ENCODE measurements at places on chromosomes 3 and 15.

GRCh38 chr15:88032787-88033186, 223.8 kb downstream of the NTRK3 start:
- no peak for DNase-seq

DNA sequence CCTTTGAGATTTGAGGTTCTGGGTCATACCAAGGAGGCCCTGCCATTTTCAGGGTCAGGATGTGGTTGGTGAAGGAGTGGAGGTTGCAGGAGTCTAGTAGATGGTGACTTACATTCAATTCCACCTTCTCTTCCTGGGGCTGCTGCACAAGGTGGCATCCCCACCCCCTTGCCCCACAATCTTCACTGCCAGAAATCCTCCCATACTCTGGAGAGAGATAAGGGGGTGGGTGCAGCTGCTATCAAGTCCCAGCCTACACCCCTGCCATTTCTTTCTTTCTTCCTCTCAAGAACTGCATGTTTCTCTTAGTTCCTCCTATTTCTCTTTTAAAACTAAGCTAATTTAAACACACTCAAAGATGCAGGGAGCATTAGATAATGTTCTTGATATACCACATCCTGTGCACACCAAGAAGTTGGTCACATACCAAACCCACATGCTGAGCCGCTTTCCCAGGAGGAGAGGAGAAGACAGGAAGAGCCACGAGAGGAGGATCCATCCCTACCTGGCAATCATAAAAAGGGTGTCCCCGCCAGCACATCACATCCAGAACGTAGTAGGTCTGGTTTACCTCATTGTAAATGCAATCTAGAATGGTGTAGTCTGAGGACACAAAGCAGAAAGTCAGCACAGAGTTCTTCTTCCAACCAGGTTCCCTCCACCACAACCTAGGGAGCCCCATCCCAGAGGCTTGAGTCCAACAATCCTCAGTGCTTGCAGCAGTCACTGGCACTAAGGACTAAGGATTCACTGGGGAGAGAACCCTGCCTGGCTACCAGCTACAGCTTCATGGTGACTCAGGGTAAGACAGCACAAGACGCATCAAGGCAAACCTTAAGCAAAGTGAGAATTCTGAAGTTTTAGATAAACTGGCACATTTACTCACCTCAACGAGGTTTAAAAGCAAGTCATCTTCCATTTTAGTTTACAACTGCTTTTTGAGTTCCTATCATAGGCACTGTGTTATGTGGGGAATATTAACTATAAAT, 18.5 kb downstream of the SNUPN start:
- DNase-seq = no peak

- no peak for DNase-seq
These were observed 121.3 kb upstream of the IL12A start for GRCh38 chr3:159867372-159867771.

GRCh38 chr15:89657686-89658200, 2.5 kb upstream of the KIF7 start:
- DNase-seq = no peak

DNA sequence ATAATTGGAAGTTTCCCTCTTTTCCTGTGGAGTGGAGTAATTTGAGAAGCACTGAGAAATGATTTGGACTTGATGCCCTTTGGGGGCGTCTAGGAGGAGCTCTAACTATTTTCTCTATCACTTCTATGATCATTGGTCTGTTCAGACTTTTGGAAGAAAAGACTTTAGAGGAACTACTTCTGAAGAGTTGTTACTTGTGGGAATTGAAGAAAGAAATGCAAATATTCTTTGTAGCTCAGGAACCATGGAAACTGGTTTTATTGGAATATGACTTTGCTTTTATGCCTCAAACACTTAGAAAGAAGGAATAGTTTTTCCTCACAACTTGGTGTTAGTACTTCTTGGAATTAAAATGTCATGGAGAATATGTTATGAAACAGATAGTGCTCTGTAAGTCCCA, 122.0 kb upstream of the ALDH1A3 start:
- DNase-seq = no peak

GRCh38 chr15:35876762-35877161, 330.8 kb upstream of the DPH6 start:
- DNase-seq = no peak

- DNase-seq = no peak
These were observed 73.8 kb downstream of the ABTB1 start for GRCh38 chr3:127746400-127747057.

GRCh38 chr3:125310623-125311081, 64.5 kb downstream of the ZNF148 start:
- DNase-seq = peak; percentile 67
